Fibroblast of skin of right biceps (primary cell): ENCODE measurements at places on chromosomes 16 and 17.

DNA sequence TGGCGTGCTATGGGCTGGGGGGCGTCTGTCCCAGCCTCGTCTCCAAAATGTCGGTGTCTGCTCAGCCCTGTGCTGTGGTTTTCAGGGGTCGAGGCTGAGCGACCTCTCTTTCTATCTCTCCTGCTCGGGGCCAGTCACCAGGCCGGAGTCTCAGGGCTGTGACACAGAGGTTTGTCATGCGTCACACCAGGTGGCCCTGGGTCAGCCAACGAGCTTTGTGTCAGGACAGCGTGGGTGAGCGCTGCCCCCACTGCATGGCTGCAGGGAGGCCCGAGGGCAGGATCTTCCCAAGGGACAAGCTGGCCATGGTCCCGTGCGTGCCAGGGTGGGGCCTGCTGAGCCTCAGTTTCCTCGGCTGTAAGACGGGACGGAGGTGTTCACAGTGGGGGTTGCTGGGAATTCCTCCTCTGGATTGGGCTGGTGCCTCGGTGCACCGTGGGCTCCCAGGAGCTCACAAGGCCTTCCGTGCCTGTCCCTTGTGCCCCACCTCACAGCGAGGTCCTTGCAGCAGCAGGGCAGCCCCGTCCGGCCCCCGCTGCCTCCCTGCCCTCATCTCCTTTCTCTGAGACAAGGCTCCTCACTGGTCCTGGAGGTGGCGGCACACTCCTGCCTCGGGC lies 50.5 kb downstream of the CBFA2T3 start:
- no peak for DNase-seq

DNA sequence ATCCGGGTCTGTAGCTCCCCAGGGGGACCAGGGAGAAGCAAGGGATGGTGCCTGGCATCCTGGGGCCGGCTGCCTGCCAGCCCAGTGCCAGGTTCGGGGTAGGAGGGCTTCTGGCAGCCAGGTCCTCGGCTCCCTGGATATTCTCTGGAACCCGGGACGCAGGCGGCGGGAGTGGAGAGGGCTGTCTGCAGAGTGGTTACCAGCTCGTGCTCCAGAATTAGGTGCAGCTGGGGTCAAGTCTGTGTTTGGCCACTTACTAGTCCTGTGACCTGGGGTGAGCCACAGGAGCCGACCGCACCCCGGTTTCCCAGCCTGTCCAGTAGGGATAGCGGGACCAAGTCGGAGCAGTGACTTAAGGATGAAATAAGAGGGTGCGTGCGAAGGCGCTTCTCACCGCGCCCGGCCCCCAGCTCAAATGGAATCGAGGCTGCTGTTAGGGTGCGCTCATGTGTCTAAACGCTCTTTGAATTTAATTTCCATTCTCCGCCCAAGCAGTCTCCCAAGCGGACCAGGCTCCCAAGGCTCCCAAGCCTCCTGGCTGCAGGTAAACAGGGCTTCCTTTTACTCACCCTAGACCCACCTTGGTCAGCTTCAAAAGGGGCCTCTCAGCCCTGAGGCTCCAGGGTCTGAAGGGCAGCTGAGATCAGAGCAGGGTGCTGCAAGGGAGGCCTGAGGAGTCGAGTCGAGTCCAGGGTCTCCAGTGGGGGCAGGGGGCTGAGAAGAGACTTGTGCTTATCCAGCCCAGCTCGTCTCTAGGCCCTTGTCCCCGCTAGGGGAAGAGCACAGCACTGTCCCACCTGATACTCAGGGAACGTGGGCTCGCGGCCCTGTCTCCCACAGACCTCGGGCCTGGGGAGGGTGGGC lies 28.3 kb upstream of the ZNF469 start:
- no peak for DNase-seq

DNA sequence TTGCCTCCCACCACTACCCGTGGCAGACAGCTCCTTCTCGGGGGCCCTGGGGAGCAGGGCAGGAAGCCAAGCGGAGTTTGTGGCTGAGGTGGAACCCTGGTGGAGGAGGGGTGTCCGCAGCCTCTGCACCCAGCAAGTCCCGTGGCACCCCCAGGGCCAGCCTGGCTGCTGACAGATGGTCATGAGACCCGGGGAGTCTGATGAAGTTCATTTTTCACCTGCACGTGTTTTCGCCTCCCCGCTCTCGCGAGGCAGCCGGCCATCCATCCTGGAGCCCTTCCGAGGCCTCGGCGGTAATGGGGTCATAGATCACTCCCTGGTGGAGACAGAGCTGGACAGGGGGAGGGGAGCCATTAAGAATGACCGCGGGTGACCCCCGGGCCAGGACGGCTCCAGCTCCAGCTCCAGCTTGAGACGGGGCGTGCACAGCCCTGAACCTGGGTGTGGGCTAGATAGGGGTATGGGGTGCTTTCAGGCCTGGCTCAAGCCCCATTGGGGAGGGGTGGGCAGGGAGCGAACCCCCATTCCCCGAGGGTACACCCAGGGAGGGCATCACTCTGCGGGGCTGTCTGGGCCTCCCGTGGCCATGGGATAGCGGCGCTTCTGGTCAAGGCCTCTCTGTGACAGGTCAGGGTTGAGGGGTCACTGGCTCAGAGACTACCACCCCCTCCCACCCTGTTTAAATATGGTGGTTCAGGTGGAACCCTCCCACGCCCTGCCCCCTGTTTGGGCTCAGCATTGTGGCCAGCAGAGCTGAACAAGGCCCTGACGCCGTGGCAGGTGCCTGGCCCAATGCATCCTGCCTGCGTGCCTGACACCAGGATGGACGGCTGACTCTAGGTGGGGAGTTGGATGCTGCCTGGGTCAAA lies 227.4 kb upstream of the GSE1 start:
- DNase-seq: no peak

- DNase-seq: peak; percentile 82
Observed at GRCh38 chr16:54080524-54081008, 206.0 kb downstream of the IRX3 start.

GRCh38 chr17:79464318-79465010 lies 146.4 kb downstream of the RBFOX3 start:
- no peak for DNase-seq

DNA sequence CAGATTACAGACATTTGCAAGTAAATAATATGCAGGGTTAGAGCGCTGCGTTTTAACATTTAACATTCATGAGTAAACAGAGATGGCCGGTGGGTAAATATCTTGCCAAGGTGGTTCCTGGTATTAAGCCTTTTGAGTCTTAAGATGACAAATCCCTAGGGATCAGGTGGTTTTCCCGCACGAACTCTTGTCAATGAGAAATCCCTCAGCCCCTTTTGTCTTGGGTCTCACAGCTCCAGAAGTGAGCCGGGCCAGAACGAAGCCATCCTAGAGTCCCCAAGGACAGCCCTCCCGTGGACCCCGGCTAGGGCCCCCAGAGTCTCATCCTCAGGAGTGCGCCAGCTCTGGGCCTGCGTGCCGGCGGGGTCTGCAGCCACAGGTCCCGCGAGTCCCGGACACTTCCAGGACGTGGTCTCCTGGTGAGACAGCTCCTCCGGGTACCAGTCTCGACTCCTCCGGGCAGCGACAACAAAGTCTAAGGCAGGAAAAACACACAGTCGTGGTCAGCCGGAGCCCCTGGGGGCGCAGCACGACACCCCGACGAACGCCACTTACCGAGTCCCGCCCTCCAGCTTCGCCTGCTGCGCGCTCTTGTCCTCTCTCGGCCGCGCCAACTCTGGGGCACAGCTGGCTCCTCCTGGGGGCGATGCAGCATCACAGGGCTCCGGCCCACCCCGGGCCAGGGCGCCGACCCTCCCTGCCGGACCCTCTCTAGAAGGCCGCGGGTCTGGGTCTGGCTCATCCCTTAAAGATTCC lies 13.3 kb downstream of the MIS12 start:
- DNase-seq: no peak

GRCh38 chr17:64327201-64327930 lies 63.3 kb downstream of the PECAM1 start:
- DNase-seq: no peak

DNA sequence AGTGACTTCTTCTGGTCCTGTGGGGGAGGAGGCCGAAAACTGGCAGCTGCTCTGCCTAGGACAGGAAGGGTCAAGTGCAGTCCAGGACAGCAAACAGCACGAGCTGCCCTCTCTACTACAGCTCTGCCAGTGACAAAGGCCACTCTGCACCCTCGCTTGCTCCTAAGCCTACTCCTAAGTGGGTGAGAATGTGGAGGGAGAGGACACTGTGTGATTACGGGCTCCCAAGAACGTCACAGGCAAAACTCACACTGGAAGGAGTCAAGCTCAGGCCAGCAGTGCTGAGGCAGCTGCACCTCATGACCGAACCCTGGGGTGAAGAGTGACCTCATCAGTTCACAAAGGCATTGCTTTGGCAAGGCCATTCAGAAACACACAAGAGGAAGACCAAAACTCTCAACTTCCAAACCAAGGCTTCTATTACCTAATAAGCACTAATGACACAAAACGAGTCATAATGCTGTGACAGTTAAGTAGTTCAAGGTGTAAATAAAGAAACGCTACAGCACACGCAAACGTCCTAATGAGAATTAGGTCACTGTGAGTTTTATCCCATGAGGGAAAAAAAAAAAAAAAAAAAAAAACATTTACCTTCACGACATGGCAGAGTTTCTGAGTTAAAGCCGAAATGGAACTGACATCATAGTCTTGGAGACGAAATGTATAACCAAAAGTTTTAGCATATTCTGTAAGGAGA lies 35.1 kb downstream of the MARF1 start:
- DNase-seq: peak; percentile 9

- DNase-seq: no peak
Observed at GRCh38 chr16:31505483-31505882, 2.7 kb downstream of the RUSF1 start.

DNA sequence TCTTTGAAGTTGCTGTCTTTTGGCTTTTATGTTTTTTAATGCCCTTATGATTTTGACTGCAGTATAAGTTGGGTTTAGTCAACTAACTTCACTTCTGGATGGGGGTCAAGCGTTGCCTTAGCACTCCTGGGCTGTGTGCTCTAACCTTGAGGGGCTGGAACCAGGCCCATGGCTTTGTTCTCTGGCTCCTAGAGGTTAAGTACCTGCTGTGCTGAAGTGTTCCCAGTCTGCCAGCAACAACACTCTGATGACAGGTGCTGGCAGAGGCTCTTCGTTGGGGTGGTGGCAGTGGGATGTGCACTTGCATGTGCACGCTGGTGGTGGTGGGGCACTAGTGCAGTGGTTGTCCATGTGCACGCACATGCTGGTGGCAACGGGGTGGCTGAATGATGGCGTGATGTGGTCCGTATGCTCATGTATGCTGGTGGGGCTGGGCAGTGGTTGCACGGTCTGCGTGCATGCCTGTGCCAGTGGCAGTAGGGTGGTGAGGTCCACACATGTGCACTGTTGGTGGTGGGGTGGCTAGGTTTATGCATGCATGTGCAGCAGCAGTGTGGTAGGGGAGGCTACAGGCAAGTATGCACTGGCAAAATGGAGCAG lies 447.8 kb upstream of the GOT2 start:
- DNase-seq: no peak

DNA sequence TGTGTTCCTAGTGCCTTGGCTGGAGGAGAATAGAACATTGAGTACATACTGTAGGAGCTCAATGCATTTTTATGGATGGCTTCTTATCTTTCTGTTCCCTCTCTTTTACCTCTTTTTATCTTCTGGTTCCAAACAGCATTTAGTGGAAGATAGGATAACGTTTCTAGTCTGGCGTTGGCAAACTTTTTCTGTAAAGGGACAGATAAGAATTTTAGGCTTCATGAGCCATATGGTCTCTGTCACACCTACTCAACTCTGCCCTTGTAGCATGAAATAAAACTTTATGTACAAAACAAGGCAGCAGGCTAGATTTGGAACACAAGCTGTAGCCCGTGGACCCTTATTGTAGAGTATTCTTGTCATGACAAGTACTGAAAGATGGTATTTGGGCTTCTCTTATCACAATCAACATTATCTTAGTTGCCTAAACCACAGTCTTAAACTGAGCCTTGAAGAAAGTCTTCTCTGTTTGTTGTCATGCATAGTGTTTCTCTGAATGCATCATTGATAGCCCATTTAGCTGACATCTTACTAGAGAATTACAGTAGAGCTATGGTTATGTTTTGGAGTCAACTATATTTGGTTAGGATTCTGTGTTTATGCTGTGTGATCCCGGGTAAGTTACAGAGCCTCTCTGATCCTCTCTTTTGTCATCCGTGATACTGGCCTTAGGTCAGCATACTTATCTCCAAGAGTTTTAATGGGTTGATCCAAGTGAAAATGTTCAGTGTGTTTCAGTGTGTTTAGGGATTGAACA lies 80.2 kb downstream of the HS3ST4 start:
- no peak for DNase-seq

- DNase-seq: peak; percentile 52
Observed at GRCh38 chr16:24769806-24770205, 40.4 kb downstream of the TNRC6A start.
